Stimulated activated CD8-positive, alpha-beta memory T cell treated with anti-CD3 and anti-CD28 coated beads, Interleukin-15, amount 100 ng/mL, for 24 hours (primary cell): ENCODE measurements at places on chromosomes 13 and 19.

DNA sequence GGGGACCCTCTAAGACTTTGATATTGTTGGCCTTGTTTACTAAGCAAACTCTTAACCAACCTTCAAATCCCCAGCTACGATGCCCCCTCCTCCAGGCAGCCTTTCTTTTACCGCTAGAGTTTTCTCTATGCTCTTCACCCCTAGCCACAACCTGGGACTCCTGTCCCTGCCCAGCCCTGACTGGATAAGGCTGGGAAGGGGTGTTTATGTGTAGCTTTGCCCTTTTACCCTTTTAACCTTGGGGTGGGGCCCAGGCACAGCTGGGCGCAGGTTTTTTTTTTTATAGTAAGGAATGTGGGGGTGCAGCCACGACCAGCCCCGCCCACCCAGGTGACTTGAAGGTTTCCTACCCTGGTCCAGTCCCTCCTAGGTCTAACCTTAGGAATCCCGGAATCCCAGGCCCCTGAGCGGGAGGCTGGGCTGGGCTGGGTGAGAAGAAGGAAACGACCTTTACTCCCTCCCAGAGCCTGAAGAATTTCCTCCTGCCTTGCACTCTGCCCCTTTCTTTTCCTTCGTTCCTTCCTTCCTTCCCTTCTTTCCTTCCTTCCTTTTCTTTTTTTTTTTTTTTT, 12.2 kb downstream of the TJP3 start:
- no peak for DNase-seq

DNA sequence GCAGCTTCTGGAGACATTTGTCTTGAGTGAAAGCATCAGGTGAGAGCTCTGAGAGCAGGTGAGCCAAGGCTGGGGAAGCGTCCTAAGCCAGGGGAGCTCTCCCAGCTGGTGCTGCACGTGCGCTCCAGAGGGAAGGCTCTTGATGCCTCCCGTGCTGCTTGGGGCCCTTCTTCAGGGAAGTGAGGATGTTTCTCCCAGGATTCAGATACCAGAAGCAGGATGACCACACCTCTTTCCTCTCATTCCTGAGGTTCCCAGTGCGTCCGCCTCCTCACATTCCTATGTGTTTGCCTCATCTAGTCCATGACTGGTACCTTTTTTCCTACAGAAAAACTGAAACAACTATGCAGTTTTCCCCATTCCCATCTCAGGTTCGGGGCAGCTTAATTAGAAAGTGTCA, 231.0 kb upstream of the IRS2 start:
- DNase-seq = no peak

GRCh38 chr13:70310396-70311119, 202.3 kb upstream of the KLHL1 start:
- no peak for DNase-seq

- DNase-seq = no peak
Observed at GRCh38 chr19:18538115-18538514, 5.3 kb downstream of the FKBP8 start.

DNA sequence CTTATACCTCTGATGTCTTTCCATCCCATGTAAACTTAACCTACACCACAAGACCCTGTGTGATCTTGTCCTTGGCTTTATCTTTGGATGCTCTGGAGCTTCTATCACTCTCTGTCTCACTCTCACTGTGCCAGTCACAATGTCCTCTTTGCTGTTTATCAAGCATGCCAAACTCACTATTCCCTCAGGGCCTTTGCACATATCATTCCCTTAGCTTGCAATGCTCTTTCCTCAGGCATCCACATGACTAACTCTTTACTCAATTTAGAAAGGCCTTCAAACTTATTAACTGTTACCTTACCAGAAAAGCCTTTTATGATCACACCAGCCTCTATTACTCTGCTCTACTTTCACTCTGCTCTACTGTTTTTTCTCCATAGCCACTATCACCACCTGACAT, 354.1 kb downstream of the RFC3 start:
- DNase-seq = no peak

DNA sequence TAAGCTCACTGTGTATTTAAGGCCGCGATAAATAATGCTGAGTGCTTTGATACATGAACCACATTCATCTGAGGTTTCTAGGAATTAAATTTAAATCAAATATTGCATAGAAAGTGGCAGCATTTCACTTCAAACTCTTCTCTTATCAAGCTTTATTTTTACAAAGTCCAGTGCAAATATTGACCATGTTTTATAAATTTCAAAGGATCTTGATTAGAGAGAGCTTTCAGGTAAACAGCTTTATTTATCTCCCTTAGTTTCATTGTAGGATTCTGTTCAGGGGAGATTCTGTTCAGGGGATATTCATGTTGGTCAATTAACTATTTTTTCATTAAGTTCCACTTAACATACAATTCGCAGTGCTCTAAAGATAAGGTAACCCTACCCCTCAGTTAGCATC, 249.7 kb upstream of the IRS2 start:
- DNase-seq = no peak

DNA sequence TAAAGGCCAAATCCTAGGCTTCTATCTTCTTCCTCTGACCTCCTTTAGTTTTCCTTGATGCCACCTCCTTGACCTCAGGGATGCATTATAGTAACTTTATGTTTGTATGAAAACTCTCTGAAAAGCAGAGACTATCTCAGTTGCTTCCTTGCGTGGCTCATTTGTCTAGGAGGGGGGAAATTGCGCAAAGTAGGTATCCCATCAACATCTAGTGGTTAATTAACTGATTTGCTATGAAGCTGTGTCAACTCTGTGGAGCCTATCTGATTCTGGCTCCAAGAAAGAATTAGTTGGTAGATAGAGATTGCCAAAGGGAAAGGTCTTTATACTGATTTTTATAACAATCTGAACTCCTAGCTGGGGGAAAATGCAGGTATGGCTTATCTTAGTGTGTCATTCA, 82.1 kb upstream of the FRY start:
- no peak for DNase-seq

DNA sequence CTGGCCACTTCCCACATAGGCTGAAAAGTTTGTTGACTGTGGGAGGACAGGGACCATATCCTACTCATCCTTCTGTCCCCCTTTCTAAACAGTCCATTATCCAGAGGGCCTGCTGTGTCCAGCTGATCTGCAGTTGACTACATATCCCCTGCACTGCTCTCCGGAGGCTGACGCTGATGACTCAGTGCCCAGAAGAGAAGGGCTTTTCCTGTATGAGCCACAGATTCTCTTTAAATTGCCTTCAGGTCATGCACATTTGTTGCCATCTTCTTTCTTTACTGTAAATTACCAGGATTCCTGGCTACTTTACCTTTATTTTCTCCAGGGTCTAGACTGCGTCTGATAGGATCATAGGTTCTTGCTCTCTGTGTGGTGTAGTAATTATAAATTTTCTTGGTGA, 125.2 kb downstream of the LACC1 start:
- no peak for DNase-seq

GRCh38 chr13:65603160-65603559, 1627.0 kb downstream of the PCDH9 start:
- no peak for DNase-seq

DNA sequence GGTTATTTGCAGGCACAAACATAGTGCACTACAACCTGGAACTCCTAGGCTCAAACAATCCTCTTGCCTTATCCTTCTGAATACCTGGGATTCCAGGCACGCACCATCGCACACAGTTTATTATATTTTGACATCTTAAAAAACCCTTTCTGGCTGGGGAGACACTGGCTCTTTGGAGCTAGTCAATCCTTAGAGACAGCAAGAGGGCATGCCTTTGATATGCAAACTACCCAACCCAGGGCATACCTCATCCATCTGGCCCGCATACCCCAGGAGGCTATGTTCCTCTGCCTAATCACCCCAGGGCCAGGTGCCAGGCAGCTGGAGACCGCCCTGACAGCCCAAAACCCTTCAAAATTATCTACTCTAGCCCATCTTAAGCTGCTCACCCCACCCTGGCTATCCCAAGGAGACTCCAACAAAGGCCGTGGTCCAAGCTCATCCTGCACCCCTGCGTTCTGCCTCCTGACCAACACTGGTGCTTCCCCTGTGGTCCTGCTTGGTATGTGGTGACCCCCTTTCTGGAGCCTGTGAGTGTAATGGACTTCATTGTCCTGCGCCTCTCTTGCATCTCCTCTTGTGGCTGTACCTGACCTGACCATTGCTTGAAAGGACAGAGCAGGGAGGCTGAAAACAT, 86.4 kb downstream of the RGCC start:
- no peak for DNase-seq

GRCh38 chr19:1027650-1028061, 1.2 kb downstream of the CNN2 start:
- no peak for DNase-seq

DNA sequence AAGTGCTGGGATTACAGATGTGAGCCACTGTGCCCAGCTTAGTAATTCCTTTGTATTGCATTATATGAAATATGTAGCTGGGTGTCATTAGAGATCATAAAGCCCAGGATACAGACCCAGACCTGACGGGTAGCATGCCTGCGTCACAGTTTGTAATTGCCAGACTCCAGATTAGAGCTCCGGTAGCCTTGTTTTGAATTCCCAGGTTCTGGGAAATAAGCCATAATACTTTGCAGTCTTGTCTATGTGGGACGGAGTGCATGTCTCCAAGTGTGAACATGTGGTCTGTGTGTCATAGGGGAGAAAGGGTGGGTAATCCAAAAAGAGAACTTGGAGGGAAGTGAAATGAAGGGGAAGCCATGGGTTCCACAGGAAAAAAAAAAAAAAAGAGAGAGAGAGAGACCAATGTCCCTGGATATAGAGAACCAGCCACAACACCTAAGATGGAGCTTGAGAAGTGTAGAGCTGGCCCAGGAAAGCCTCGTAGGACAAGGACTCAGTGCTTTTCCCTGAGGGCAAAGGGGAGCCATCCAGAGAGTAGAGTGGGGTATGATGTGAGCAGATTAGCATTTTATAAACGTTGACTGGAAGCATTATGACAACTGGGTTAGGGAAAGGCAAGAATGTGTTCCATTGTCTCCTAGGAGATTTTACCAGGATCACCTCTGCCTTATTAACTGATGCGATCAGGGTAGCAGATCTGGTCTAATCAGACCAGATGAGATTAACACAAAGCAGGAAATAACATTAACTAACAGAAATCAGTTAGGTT, 2.6 kb downstream of the ZSCAN4 start:
- DNase-seq = no peak

GRCh38 chr13:108527844-108528243, 101.6 kb upstream of the MYO16 start:
- DNase-seq = no peak

DNA sequence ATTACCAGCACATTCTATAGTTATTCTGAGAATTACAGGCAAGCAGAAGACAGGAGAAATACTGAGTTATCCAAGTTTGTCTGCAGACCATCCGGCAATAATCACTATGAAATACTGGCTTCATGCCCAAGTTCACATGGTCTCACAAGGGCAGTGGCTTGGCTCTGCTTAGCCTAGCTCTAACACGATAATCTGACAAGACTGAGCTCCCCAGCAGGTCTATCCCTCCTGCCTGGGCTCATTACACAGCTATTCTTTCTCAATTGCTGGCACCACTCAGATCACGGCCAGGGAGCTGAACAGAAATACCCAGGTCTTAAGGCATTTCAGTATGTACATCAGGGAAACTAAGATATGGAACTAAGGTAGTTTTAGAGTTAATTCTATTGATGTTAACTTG, 361.6 kb upstream of the PCDH20 start:
- no peak for DNase-seq

DNA sequence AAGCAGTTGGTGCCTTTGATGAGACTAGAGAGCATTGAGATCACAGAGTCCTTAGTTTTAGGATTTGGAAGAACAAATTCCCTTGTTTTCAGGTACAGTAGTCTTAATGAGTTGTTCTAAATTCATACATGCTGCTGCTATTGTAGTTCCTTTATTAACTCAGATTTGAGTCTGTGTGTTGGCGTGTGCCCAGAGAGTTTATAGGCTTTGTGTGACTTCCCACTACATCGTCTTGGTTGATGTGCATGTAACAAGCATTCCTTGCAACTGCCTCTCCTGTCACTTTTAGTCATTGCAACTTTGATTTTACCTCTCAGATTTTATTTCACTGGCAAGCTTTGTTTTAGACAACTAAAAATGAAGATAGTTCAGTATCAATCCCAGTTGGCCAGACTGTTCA, 135.5 kb downstream of the ZAR1L start:
- DNase-seq = no peak

- DNase-seq = no peak
Observed at GRCh38 chr19:31436121-31436776, 87.0 kb upstream of the TSHZ3 start.

DNA sequence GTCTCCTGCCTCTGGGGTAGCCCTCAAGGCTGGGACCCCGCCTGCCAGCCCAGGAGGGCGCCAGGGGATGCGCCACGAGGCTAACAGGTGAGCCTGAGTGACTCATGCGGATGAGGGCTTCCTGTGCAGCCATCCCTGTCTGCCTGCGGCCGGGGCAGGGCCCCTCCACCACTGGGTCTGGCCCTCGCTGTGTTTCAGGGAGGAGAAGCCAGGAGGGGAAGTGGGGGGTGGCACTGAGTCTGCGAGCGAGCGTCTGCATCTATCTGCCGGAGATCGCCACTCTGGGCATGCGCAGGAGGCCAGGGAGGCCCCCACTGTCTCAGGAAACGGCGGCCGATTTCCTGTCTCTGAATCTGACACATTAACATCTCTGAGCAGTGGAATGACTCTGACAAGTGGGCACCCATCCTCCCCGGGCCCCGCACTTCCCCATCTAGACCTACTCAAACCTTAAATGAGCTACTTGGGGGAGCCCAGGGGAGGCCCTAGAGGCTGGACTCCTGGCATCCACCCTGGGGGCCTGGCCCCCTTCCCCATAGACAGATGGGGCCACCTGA, 19.7 kb downstream of the RFX1 start:
- peak; percentile 93 for DNase-seq

DNA sequence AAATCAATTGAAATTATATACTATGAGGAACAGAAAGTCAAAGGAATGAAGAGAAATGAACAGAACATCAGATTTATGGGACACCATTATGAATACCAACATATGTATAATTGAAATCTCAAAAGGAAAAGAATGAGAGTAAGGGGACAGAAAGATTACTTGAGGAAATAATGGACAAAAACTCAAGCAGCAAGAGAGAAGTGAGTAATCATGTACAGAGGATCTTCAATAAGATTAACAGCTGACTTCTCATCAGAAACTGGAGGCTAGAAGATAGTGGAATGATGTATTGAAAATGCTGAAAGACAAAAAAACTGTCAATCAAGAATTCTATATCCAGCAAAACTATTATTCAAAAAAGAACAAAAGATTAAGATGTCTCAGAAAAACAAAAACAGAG, 10.4 kb downstream of the MTUS2 start:
- DNase-seq = no peak

GRCh38 chr13:32035716-32036115, 4.1 kb downstream of the FRY start:
- DNase-seq = no peak
